ENCODE measurements at places on chromosomes 2 and 18. TPM values are rescaled to one million over a fixed set of nuclear protein-coding genes. Genes with fewer than 3 reads are reported as not detected.
A peak's percentile ranks its signal among the peaks of the same experiment; 100 is the strongest.

DNA sequence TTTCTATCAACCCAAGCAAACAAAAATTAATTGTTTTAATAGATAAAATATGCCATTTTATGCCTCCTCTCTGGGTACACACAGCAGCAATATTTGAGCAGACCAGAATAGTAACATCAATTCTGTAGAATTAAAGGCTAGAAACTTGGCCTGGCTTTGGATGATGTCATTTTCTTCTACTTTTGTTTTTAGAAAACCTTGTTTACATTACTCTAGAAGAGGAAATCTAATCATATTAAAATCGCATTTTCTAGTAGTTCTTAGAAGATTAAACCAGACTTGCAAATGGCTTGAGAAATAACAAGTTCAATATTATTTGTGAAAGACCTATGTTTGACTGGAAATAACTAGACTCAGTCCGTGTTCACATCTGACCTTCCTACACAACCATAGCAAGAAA is 102.3 kb upstream of the RFX8 start:
- H3K4me3 ChIP-seq = no peak overlapping the region
- no peaks in the 10 kb centered on the region for H3K4me1 ChIP-seq
- H3K36me3 ChIP-seq = no peaks in the 10 kb centered on the region
- no peak overlapping the region for H3K27ac ChIP-seq

- no peaks in the 10 kb centered on the region for H3K36me3 ChIP-seq
- H3K27ac ChIP-seq = no peak overlapping the region
- no peaks in the 10 kb centered on the region for H3K4me1 ChIP-seq
These were observed 34.4 kb downstream of the CD28 start for GRCh38 chr2:203740871-203741281.

GRCh38 chr2:160920791-160921303 is 239.4 kb upstream of the TANK start:
- no peak overlapping the region for H3K4me3 ChIP-seq
- peak; percentile 54 for DNase-seq
- H3K27me3 ChIP-seq = no peaks in the 10 kb centered on the region
- H3K4me1 ChIP-seq = no peaks in the 10 kb centered on the region
- H3K36me3 ChIP-seq = no peaks in the 10 kb centered on the region

GRCh38 chr2:65367524-65367923 is 64.9 kb downstream of the SPRED2 start:
- no peak overlapping the region for H3K4me3 ChIP-seq
- no peaks in the 10 kb centered on the region for H3K4me1 ChIP-seq
- no peaks in the 10 kb centered on the region for H3K36me3 ChIP-seq
- H3K27ac ChIP-seq = peak overlapping the region; percentile 73
- DNase-seq = peak; percentile 40
- no peaks in the 10 kb centered on the region for H3K27me3 ChIP-seq

MOB4 gene
- total RNA-seq = 58.6 TPM

DNA sequence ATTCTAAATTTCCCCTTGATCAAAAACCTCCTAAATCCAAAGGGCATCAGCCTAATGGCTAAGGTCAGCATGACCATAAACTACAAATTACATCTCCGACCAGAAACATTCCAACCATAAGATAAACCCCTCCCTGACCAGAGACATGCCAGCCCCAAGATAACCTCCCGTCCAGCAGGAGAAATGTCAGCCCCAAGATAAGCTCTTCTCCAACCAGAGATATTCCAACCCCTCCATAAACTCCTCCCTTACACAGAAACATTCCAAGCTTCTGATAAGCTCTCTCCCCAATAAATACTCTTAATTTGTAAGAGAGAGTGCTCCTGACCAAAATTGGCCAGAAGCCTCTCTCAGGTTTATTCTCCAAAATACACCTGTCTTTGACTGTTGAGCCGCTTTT is 274.0 kb downstream of the RNF152 start:
- H3K4me1 ChIP-seq = no peaks in the 10 kb centered on the region
- no peaks in the 10 kb centered on the region for H3K27me3 ChIP-seq
- no peaks in the 10 kb centered on the region for H3K36me3 ChIP-seq

MC4R gene
- total RNA-seq = 0.41 TPM
